ENCODE measurements at places on chromosomes 7 and 10.

DNA sequence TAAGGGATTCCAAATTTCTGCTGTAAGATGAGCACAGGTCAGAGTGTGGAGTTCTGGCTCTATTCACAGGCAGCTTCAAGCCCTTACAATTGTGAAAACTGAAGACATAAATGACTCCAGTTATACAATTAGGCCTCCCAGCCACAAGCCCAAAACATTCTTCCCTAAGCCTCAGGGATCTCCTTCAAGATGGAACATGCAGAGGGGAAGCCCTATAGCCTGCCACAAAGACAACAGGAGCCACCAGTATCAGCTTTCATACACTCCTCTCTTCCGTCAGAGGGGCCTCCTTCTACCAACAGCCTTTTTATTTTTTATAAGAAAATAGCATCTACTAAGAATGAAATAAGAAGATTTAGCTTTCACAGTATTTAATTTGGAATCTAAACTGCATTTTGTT lies 46.5 kb downstream of the DLD start:
- H3K4me1 ChIP-seq, result no peaks in the 10 kb centered on the region
- H3K4me3 ChIP-seq, result no peak overlapping the region
- H3K36me3 ChIP-seq, result peaks cover 12% of the 10 kb centered on the region
- peak overlapping the region; percentile 55 for H3K27ac ChIP-seq

GRCh38 chr7:98186452-98187137 lies 24.6 kb upstream of the BHLHA15 start:
- H3K27ac ChIP-seq, result no peak overlapping the region
- H3K27me3 ChIP-seq, result no peaks in the 10 kb centered on the region
- H3K36me3 ChIP-seq, result peaks cover 6% of the 10 kb centered on the region
- DNase-seq, result no peak
- H3K4me1 ChIP-seq, result no peaks in the 10 kb centered on the region
- H3K4me3 ChIP-seq, result no peak overlapping the region

DNA sequence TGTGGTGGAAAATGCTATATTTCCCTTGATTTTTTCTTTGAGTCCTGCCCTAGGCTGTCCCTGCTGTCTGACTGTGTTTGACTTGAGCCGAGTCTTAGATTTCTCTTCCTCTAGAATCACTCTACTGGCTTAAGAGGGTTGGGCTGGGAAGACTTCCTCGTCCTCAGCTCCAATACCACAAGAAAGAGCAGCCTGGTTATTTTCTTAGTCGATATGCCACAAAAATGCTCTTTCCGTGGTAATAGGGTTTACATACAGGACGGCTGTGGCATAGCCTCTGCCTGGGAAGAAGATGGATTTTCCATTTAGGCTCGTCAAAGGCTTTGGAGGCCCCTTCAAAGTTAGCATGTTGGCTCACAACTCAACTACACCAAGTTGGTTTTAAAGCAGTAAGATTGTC lies 212.0 kb upstream of the IGFBP3 start:
- H3K27me3 ChIP-seq, result no peaks in the 10 kb centered on the region
- H3K4me3 ChIP-seq, result no peak overlapping the region
- no peaks in the 10 kb centered on the region for H3K4me1 ChIP-seq
- no peak overlapping the region for H3K27ac ChIP-seq
- H3K36me3 ChIP-seq, result no peaks in the 10 kb centered on the region

DNA sequence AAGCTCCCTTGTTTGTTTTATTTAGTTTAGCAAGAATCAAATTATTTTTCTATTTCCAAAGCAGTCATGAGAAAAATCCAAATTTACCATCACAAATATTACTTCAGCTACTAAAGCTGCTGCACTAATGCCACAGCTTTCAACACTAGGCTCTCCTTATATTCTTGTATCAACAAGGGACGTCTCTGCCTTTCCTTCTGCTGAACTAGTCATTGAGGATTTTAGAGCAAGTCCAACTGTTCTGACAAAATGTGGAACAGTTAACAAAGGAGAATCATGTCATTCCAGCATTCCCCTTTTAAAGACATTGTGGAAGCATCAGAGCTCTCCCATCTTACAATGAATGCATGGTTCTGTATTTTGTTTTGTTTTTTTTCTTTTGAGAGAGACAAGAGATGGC lies 28.6 kb downstream of the FAM13C start:
- H3K27me3 ChIP-seq, result no peaks in the 10 kb centered on the region
- no peak overlapping the region for H3K27ac ChIP-seq
- no peak overlapping the region for H3K4me3 ChIP-seq
- no peaks in the 10 kb centered on the region for H3K36me3 ChIP-seq

- DNase-seq, result no peak
- H3K4me1 ChIP-seq, result no peaks in the 10 kb centered on the region
- H3K27ac ChIP-seq, result no peak overlapping the region
- H3K27me3 ChIP-seq, result no peaks in the 10 kb centered on the region
Observed at GRCh38 chr7:86479144-86479543, 164.6 kb upstream of the GRM3 start.

DNA sequence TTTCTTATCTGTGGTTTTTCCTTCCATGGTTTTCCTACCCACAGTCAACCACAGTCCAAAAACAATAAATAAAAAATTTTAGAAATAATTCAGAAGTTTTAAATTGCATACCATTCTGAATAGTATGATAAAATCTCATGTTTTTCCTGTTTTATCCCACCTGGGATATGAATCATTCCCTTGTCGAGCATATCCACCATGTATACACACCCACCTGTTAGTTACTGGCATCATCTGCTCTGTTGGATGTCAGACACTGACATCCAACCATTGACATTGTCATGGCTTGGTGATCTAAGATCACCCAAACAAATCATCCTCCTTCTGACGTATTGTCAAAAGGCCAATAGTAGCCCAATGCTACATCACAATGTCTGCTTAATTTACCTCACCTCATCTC lies 749.8 kb downstream of the TNS3 start:
- no peak overlapping the region for H3K27ac ChIP-seq
- no peak for DNase-seq

- no peaks in the 10 kb centered on the region for H3K27me3 ChIP-seq
- H3K4me1 ChIP-seq, result peaks cover 15% of the 10 kb centered on the region
- no peak for DNase-seq
- H3K4me3 ChIP-seq, result no peak overlapping the region
- no peaks in the 10 kb centered on the region for H3K36me3 ChIP-seq
- H3K27ac ChIP-seq, result peak overlapping the region; percentile 90
Observed at GRCh38 chr10:5467207-5467535, 32.2 kb downstream of the CALML5 start.

DNA sequence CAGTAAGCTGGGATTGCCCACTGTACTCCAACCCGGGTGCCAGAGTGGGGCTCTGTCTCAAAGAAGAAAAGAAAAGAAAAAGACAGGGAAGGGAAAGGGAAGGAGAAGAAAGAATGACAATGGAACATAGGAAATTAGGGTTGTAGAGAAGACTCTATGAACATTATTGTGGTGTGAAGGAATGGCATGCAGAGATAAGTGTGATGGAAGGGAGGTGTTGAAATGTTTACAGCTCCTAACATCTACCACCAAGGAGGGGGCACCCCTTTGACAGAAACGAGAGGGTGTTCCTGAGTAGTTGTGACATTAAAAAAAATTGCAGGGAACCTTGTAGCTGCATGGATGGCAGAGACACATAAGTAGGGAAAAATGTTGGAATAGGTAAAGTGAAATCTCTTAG lies 27.5 kb downstream of the AUTS2 start:
- H3K27ac ChIP-seq, result no peak overlapping the region
- no peaks in the 10 kb centered on the region for H3K27me3 ChIP-seq
- no peaks in the 10 kb centered on the region for H3K36me3 ChIP-seq

DNA sequence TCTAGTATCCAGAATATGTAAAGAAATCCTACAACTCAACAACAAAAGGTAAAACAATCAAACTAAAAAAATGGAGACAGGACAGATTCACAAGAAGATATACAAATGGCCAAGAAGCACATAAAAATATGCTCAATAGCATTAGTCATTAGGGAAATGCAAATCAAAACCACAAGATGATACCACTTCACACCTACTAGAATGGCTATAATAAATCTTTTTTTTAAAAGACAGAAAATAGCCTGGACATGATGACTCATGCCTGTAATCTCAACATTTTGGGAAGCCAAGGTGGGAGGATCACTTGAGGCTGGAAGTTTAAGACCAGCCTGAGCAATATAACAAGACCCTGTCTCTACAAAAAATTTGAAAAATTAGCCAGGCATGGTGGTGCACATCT lies 27.9 kb upstream of the CHCHD3 start:
- no peak for DNase-seq
- H3K4me1 ChIP-seq, result no peaks in the 10 kb centered on the region
- H3K27me3 ChIP-seq, result no peaks in the 10 kb centered on the region
- H3K27ac ChIP-seq, result no peak overlapping the region

GRCh38 chr10:119505131-119505551 lies 37.4 kb downstream of the RGS10 start:
- H3K27me3 ChIP-seq, result no peaks in the 10 kb centered on the region
- H3K4me1 ChIP-seq, result no peaks in the 10 kb centered on the region
- H3K36me3 ChIP-seq, result no peaks in the 10 kb centered on the region

DNA sequence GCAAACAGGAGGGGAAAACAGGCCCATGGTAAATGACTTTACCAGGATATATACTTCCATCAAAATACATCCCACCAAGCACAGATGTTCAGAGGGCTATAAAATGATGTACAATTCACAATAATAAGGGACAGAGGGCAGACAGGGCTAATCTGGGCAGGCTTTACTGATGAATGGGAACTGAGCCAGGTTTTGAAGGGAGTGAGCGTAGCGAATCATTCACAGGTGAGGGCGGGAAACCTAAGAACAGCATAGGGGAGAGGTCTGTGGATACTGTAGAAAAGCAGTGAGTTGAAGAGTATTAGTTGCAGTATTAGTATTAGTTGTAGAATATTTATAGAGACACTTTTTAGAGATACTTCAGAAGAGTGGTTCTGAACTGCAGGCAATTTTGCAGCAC lies 180.8 kb downstream of the JAZF1 start:
- no peak overlapping the region for H3K4me3 ChIP-seq
- H3K27me3 ChIP-seq, result no peaks in the 10 kb centered on the region
- no peaks in the 10 kb centered on the region for H3K36me3 ChIP-seq
- DNase-seq, result no peak

DNA sequence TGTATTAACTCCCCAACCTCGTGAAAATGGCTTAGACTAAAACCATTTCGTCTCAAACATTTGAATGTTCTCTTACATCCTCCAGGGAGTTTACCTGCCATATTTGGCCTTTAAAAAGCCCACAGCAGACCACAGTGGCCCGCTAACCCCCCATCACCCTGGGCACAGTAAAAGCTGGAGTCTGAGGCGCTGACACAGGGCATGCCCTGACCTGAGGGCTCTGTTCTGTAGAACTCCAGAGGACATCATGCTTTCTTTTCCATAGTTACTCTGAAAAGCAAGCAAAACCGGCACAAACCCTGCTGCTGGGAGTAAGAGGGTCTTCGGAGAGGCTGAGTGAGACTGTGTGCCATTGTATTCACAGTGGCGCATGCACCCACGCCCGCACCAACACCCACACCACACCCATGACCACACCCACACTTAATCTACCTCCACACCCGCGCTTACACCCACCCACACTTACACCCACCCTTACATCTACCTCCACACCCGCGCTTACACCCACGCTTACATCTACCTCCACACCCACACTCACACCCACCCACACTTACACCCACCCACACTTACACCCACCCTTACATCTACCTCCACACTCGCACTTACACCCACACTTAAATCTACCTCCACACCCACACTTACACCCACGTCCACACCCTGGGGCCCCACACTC lies 32.1 kb downstream of the LRRC27 start:
- H3K27ac ChIP-seq, result no peak overlapping the region
- no peak overlapping the region for H3K4me3 ChIP-seq
- DNase-seq, result no peak
- no peaks in the 10 kb centered on the region for H3K4me1 ChIP-seq
- H3K36me3 ChIP-seq, result no peaks in the 10 kb centered on the region

- no peaks in the 10 kb centered on the region for H3K36me3 ChIP-seq
- H3K27ac ChIP-seq, result no peak overlapping the region
- H3K4me1 ChIP-seq, result no peaks in the 10 kb centered on the region
Observed at GRCh38 chr10:129832573-129833467, 131.3 kb downstream of the EBF3 start.

DNA sequence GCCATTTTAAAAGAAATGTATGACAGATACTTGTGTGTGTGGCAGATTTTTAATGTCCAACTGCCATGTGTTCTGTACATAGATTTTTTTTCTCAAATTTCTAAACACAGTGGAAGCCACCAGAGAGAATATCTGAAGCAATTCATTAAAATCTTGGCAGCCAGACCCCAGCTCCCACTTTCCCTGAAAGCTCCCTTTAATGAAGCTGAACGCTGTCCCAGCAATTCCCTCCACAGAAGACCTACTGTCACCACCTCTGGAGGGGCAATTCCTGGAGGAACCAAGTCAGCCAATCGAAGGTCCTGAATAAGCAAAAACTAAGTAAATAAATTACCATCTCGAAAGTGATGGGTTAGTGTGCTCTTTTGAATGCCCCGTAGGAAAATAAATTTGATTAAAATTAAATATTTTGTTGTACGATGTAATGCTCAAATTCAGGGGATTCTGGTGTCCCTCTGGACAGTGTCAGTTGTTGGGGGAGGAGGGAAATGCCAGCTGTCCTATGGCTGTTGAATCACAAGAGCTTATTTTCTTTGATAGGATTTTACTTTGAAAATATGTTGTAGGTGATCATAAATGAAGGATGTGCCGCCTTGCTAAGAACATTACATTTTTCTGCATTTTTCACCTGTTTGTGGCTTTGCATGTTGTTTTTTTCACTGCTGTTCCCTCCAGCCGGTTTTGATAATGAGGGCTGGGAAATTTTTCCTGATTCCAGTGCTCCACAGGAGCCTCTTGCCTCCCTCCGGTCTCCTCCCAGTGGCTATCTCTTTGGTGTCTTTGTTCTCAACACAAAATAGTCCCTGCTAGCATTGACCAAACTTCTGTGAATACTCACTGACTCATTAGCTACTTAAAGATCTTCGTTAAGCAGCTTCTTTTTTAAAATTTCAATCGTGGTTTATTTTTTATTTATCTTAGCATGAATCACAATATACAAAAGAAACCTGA lies 9.2 kb upstream of the GSAP start:
- no peaks in the 10 kb centered on the region for H3K4me1 ChIP-seq
- no peak overlapping the region for H3K27ac ChIP-seq
- H3K36me3 ChIP-seq, result no peaks in the 10 kb centered on the region
- DNase-seq, result no peak
- H3K27me3 ChIP-seq, result no peaks in the 10 kb centered on the region

DNA sequence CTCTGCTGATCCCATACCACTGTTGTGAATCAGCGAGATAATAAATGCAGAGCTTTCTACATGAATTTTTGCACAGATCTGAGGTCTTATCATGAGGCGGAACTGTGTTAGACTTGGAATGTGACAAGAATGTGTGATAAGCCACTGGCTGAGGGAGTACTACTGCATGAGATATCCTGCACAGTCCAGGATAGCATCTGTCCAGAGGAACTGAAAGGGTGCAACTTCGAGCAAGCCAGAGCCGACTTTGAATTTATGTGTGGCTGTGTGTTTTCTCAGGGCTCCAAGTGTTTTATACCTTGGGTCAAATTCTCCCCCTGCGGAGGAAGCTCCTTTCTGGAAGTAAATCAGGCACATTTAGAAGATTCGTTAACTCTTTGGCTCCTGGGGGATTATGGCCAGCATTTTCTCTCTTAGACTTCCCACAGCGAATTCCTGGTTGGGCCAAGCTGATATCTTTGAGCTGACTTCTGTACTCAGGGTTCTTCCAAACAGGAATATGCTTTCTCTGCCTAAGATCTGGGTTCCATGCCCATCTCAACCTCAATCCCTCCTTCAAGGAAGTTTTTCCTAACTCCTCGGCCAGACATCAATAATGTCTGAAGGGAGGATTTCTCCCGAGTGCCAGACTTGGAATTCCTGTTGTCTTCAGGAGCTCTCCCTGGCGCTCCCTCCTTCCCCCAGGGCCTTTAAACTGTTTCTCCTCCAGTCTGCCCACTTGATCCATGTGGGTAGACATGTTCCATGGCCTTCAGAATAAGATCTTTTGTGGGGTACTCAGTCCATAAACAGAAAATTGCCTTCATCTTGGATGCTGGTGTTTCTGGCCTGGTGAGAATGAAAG lies 2.5 kb upstream of the MEST start:
- DNase-seq, result no peak
- H3K4me1 ChIP-seq, result no peaks in the 10 kb centered on the region
- no peak overlapping the region for H3K4me3 ChIP-seq

All from colonic mucosa (tissue), 4 donors.